Dermis microvascular lymphatic vessel endothelial cell (primary cell): ENCODE measurements at places on chromosomes 6 and 20. TPM values are rescaled to one million over a fixed set of nuclear protein-coding genes. Genes with fewer than 3 reads are reported as not detected.

DNA sequence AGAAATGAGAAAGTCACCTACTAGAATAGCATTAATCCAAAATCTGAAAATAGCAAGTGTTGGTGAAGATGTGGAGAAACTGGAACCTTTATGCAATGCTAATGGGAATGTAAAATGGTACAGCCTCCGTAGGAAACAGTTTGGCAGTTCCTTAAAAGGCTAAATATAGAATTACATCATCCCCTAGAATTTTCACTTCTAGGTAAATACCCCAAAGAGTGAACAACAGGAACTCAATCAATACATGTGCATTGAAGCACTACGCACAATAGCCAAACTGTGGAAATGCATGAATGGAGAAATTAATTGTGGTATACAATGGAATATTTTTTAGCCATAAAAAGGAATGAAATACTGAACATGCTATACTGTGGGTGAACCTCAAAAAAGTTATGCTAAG lies 982.0 kb upstream of the FLRT3 start:
- DNase-seq = no peak

DNA sequence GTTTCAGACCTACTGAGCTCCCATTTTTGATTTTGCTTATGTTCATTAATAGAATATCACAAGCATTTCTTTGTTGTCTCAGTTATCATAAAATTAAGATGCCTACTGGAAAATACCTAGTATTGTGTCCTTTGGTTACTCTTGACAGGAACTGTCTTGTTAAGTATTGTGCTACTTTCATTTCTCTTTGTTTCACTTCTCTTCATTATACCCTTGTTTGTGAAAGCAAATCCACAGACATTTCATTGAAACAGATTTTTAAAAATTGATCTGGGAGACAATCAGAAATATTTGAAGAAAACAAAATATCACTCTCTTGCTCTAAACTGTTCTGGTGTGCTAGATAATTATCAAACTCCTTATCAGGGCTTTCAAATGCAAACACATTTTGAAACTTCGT lies 290.5 kb upstream of the EYS start:
- no peak for DNase-seq

DNA sequence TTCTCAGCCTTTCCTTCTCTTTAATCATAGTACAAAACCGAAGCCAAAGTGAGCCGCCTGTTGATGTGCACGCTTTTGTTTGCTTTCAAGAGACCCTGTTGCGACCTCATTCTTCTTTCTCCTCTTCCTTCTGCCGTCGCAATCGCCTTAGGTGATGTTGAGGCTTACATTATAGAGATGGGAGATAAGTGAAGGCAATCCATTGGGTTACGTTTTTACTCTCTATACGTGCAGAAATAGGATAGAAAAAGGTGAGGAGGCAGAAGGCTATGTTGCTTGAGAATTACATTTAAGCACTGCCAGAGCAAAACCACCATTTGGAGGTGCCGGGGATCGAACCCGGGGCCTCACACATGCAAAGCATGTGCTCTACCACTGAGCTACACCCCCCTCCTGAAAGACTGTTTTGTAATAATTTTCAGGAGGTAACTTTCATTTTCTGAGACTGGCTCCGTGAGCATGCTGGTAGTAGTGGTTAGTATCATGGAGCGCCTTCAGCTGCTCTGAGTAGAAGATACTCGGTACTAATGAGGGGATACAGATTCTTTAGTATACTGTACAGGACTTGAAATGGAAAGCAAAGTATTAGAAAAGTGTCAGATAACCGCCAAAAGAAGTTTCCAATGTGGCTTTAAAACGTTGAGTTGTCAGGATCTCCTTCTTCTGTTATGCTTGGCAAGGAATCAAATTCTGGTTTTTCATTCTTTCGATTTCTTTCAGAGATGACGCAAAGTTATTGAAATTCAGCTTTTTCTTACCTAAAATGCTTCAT lies 165.6 kb downstream of the TRIM27 start:
- DNase-seq = no peak

- no peak for DNase-seq
Measured at GRCh38 chr6:70124882-70125545, 177.9 kb downstream of the COL9A1 start.

- DNase-seq = peak; percentile 17
Measured at GRCh38 chr6:108002365-108003221, 44.6 kb upstream of the SEC63 start.

RNF182 gene
- total RNA-seq = 0.38 and 1.2 TPM in 2 replicates

PLA2G7 gene
- under 0.01 TPM in 1 of 2 replicates, not detected in the other for total RNA-seq

CYP39A1 gene
- total RNA-seq = 0.25 and 0.26 TPM in 2 replicates

SLC17A2 gene
- total RNA-seq = not detected in 2 replicates

AGER gene
- total RNA-seq = 0.38 and 0.39 TPM in 2 replicates
